ENCODE measurements at places on chromosomes 2 and 18.

DNA sequence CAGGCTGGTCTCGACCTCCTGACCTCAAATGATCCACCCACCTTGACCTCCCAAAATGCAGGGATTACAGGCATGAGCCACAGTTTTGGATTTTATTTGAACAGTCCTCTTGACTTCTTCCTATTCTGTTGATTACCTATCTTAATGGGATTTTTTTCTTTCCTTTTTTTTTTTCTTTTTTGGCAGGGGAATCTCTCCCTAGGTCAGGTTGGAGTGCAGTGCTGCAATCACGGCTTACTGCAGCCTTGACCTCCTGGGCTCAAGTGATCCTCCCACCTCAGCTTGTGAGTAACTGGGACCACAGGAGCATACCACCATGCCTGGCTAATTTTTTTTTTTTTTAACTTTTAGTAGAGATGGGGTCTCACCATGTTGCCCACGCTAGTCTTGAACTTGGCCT is 2.8 kb downstream of the MTHFD2 start:
- DNase-seq: no peak

GRCh38 chr2:62287282-62287681 is 91.4 kb downstream of the B3GNT2 start:
- no peak for DNase-seq

GRCh38 chr2:25772078-25772477 is 98.7 kb upstream of the DTNB start:
- no peak for DNase-seq

DNA sequence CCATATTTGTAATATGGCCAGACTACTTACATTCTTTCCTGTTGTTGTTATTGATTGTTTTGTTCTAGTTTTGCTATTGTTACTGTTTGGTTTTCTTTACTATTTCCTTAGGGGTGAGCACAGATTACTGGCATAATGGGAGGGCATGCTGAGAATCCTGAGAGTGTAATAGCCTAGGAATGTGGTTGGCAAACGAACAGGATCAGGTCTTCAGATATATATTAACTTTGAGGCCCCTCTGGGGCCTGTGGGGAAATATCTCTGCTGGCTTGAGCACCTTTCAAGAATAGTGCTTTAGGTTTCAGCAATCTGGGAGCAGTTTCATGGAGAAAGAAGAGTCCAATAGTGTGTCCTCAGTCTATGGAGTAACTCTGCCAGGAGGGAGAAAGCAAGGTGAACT is 144.4 kb downstream of the THSD7B start:
- no peak for DNase-seq

DNA sequence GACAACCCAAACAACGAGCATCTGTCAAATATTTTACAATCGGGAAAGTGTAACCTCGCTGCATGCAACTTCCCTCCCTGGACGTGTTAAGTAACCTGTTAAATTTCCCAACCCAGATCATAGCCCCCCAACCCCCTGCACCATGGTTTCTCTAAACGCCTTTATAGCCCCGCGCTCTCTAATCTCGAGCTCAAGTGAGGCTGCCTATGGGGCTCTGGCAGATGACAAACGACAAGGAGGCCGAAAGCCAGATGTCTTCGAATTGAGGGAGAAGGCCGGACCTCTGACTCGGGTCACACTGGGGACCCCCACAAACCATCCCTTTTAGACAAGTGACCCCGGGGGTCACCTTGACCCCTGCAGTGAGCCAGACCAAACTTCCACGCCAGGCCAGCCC is 526 bp downstream of the COX7A2L start:
- no peak for DNase-seq

DNA sequence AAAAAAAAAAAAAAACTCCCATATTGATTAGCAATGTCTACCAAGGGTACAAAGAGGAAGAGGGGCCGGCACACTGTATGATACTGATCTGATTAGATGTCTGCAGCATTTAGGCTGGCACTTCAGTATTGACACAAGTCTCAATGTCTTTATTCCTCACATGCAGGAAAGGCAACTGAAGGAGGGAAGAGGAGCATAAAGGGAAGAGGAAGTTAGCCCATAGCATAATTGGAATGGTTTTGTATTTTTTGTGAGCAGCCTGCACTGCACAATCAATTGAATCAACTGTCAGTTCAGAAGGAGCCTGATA is 79.0 kb downstream of the DNER start:
- no peak for DNase-seq

- no peak for DNase-seq
Observed at GRCh38 chr2:172223601-172224054, 120.9 kb upstream of the DLX2 start.

- no peak for DNase-seq
Observed at GRCh38 chr2:170680172-170680941, 34.8 kb upstream of the SP5 start.

DNA sequence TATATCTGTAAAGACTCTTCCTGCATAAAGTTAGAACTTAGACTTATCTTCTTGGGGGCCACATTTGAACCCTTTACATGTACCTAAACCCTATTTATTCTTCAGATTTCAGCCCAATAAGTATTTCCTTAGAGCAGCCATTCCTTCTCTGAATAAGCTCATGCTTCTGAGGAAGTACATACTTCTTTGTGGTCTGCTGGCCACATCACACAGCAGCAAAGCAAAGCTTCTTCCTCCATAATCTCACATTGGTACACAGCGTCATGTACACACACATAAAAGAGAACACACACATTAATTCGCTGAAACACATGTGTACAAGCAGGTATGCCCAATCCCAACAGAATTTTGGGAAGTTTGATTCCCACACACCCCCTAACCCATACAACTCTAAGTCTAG is 331.0 kb downstream of the CDH2 start:
- no peak for DNase-seq

DNA sequence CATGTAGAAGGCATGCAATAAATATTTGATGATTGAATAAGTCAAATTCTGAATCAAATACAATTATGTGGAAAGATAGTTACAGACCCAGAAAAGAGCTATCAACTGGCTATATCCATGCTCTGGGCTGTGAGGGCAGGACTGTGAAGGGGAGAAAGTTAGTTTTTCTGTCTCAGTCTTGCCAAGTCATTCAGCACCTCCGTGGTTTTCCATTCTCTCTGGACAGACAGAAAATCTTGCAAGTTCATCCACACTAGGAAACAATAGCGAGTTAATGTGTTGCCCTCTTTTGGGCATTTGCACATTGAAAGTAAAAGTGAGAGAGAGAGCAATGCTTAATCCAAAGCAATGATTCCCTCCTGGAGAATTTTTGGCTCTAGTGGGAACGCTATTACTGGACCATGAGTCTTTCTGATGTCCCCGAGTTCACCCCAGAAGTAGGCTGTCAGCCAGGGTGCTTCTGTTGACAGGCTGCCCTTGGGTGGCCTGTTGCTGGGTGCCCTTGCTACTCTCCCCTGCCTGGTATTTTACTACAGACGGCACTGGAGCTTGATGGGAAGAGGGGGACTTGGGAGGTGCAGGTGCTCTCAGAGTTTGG is 238.3 kb downstream of the LOXHD1 start:
- DNase-seq: no peak

GRCh38 chr2:236169151-236169721 is 1.1 kb upstream of the GBX2 start:
- no peak for DNase-seq

- DNase-seq: no peak
Observed at GRCh38 chr18:10715791-10716190, 190.0 kb downstream of the NAPG start.

GRCh38 chr18:47244086-47244485 is 7.4 kb downstream of the SKOR2 start:
- no peak for DNase-seq

DNA sequence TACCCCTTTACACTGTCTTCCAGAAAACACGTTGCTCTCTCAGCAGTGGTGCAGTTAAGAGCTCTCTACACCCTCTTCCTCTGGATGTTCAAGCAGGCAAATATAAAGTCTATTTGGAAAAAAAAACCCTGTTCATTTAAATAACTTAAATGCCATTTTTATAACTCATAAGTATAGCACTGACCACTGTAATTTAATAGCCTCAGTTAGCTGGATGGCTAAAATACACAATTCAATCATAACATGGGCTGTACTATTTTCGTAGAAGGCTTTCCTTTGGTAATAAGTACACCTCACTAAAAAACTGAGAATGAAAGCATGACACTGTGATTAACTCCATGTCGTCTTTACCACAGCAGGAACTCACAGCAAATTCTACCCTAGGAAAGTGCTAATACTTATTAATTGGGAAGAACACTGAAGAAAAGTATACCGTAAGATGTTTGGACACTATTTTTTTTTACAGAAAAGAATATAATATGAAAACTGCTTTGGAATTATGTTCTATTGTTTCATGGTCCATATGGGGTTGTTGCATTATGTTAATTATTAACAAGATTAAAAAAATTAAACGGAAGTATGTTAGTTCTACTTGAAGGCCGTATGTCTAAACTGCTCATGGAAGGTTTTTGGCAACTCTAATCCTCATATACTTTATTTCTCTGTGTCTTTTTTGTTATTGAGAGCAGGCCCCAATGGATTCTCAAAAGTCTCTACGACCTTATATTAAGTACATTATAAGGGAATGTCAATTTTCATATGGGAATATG is 269.1 kb downstream of the ZNF385B start:
- no peak for DNase-seq

DNA sequence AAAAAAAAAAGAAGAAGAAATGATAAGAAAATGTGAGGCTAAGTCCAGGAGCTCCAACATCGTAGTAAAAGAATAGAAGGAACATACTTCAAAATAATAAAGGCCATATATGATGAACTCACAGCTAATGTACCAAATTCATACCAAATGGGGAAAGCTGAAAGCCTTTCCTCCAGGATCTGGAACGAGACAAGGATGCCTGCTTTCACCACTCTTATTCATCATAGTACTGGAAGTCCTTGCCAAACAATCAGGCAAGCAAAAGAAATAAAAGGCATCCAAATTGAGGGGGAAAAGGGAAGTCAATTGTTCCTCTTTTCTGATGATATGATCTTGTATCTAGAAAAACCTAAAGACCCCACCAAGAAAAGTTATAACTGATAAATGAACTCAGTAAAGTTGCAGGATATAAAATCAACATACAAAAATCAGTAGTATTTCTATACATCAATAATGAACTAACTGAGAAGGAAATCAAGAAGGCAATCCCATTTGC is 170.6 kb downstream of the METTL4 start:
- DNase-seq: no peak

GRCh38 chr2:54602736-54603322 is 120.6 kb upstream of the EML6 start:
- DNase-seq: no peak

DNA sequence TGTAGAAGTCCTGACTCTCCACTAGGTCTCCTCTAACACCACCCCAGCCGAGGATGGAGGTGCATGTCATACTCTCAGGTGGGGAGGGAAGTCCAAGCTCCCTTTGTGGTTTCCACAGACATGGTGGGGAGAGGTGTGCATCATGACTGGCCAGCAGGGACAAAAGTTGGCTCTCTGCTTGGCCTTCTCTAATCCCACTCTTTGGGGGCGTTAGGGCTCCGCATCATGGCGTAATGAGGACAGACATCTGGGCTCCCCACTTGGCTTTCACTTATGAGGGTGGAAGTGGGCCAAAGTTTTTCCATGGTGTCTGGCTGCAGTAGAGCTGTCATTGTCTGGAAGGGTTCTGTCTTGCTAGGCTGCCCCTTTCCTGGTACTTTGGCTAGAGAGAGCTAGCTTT is 80.7 kb upstream of the DAPL1 start:
- DNase-seq: no peak

DNA sequence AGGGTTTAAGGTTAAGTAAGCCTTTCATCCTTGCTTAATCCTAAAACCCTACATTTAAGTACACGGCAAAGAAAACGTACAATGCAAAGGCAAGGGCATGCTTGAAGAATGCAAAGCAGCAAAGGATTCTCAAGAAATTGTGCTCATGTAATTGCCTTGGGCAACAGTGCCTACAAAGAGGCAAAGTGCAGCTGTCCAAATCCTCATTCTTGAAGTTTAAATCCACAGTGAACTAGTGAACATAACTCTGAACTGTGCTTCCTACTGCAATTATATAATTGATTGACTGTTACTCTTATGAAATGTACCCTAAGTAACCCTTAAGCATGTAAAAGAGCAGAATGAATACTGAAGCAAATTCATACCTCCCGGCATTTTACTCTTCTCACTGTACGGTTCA is 85.4 kb downstream of the MAP3K20 start:
- DNase-seq: no peak

DNA sequence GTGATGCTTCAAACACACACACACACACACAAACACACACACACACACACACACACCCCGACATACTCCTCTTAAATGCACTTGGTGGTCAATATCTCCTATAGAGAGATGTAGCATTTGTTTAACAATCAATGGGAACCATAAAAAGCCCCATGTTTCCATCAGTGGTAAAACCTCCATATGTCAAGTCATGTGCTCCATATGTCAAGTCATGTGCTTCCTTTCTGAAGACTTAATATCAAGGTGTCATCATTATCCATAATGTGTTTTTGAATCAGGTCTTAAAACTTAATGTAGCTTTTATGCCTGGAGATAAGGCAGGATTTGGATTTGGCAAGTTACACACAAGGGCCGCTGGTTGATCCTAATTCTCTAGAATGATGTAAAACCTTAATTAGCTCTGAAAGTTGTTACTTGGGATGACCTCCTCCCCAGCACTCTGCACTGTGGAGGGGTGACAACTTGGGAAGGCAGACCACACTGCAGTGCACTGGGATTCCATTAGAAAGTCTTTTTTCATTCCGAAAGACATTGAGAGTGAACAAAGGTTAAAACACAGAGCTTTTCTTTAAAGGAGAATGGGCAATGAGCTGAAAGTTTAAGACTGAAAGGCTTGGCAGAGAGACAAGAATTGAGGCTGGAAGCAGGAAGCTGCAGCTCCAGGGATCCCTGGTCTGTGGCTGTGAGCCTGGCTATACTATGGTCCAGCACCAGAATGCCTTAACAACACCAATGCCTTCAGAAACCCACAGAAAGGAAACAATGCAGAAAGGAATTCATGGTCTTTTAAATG is 26.4 kb downstream of the ALK start:
- no peak for DNase-seq

DNA sequence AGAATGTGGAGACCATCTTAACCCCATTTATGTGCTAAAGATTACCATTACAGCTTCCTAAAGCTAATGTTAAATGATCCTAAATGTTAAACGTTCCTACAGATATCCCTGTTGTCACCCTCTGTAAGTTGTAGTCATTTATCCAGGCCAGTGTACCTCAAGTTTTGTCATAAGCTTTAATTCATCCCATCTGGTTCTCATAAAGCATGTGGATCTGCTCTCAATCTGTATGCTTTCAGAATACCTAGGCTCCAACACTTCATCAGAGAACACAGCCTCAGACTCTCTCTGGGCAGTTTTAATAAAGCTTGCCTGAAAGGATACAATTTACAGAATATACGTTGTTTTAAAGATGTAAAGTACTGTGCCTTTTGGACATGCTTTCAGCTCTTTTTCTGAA is 4.2 kb upstream of the CCDC178 start:
- no peak for DNase-seq

- DNase-seq: no peak
Observed at GRCh38 chr2:156563994-156564753, 128.0 kb downstream of the GPD2 start.

- no peak for DNase-seq
Observed at GRCh38 chr2:134154246-134154645, 99.6 kb upstream of the MGAT5 start.

GRCh38 chr2:232652505-232652851 is 19.1 kb downstream of the EFHD1 start:
- no peak for DNase-seq
